ENCODE measurements at places on chromosomes 1 and 21. TPM values are rescaled to one million over a fixed set of nuclear protein-coding genes. Genes with fewer than 3 reads are reported as not detected.

GRCh38 chr1:99675292-99675691 is 29.4 kb downstream of the PALMD start:
- H3K4me1 ChIP-seq, result peaks cover 89% of the 10 kb centered on the region
- peak overlapping the region; percentile 86 for H3K27ac ChIP-seq
- H3K36me3 ChIP-seq, result peaks cover 8% of the 10 kb centered on the region
- DNase-seq, result no peak

DNA sequence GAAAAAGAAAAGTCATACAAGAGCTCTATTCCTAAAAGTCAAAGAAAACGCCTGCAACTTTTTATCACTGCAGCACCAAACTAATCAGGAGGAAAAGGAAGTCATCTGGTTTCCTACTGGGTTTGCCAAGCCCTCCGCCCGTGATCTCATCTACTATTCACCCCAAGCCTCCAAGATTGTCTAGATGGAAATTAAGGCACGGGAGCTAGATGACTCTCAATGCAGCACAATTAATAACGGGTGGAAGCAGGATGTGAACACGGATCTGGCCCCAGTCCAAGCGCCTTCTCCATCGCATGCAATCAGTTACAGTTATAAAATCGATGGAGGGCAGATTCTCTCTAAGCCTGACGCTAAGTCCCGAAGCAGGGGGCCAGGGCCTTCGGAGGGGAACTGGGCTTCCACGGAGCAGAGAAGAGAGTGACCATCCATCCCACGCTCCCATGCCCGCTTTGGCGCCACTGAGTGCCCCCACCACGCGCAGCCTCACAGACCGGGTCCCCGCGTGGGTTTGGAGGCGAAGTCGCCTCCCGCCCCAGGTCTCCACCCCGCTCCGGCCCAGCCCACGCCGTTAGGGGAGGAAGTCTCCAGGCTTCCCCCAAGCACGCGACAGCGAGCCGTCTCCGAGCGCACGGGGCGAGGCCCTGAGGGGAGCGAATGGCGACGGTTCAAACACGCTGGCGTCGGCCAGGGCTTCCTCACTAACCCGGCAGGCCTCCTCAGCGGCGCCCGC is 1.8 kb downstream of the HSF2BP start:
- H3K36me3 ChIP-seq, result no peaks in the 10 kb centered on the region
- DNase-seq, result peak; percentile 61
- H3K4me3 ChIP-seq, result no peak overlapping the region

Gene ELK4
- total RNA-seq, result 39.8 TPM

- H3K27ac ChIP-seq, result no peak overlapping the region
- no peaks in the 10 kb centered on the region for H3K4me1 ChIP-seq
- H3K36me3 ChIP-seq, result no peaks in the 10 kb centered on the region
- H3K27me3 ChIP-seq, result no peaks in the 10 kb centered on the region
- no peak for DNase-seq
These were observed 31.5 kb upstream of the KCNK1 start for GRCh38 chr1:233582439-233582838.

DNA sequence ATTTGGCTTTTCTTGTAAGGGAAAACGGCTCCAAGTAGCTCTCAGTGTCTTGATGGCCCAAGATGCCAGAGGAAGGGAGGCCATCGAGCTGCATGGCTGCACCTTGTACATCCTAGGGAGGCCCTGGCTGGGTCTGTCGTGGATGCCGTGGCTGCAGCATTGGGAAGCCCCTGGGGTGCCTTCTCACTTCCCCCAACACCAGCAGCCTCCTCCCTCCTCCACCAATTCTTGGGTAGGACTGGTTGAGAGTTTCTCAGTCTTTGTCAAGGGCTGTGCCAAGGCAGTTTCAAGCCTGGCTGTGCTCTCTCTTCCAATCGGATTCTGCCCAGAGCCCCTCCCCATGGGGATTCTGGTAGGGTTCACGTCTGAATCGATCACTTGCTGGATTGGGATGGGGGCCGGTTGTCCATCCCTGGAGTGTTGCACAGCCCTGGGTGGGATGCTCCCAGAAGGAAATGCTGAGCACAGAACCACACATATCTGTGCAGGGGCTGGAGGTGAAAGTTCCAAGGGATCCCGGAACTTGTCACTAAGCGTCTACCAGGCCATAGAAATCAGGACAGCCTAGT is 14.0 kb upstream of the SPSB1 start:
- no peaks in the 10 kb centered on the region for H3K36me3 ChIP-seq
- H3K27me3 ChIP-seq, result no peaks in the 10 kb centered on the region
- H3K27ac ChIP-seq, result no peak overlapping the region
- DNase-seq, result no peak
- peaks cover 29% of the 10 kb centered on the region for H3K4me1 ChIP-seq

Gene NTNG1
- total RNA-seq, result 0.27 TPM

GRCh38 chr21:14318578-14318977 is 64.4 kb downstream of the HSPA13 start:
- DNase-seq, result no peak
- no peaks in the 10 kb centered on the region for H3K27me3 ChIP-seq
- no peak overlapping the region for H3K4me3 ChIP-seq
- H3K4me1 ChIP-seq, result no peaks in the 10 kb centered on the region
- no peaks in the 10 kb centered on the region for H3K36me3 ChIP-seq

DNA sequence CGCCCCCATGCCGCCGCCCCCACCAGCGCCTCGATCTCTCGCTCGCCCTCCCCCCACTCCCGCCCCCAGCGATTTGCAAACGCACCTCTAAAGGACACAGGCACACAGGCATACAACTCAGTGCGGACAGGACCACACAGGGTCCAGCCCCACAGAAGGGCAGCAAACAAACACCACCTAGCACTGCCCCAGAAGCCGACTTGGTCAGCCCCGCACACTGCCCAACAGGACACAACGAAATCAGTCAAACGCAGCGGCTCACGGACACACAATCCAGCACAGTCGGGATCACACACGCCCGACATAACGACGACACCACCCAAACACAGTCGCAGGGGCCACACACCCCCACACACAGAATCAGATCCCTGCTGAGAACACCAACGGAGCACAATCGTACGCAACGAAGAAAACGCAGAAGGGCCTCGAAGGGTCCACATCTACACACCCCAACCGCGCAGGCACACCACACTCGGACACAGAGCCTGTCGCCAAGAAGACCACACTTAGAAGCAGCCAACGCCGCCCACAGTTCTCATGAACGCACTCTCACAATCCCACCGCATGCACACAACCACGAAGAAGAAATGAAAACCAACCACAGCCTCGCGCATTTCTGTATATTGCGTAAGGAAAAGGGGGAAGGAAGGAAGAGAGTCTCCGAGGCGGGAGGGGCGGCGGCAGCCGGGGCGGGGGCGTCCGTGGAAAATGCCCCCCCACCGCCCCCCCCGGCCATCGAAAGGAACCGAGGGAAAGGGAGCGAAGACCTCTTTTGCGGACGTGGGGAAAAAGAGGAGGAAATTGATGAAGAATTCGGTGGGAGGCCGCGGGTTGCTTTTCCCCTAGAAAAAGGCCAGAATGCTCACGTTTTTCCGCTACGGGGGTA is 481 bp downstream of the TAL1 start:
- H3K27me3 ChIP-seq, result peaks cover 29% of the 10 kb centered on the region
- DNase-seq, result no peak
- H3K4me3 ChIP-seq, result peak overlapping the region; percentile 62
- peak overlapping the region; percentile 65 for H3K27ac ChIP-seq
- no peaks in the 10 kb centered on the region for H3K36me3 ChIP-seq

DNA sequence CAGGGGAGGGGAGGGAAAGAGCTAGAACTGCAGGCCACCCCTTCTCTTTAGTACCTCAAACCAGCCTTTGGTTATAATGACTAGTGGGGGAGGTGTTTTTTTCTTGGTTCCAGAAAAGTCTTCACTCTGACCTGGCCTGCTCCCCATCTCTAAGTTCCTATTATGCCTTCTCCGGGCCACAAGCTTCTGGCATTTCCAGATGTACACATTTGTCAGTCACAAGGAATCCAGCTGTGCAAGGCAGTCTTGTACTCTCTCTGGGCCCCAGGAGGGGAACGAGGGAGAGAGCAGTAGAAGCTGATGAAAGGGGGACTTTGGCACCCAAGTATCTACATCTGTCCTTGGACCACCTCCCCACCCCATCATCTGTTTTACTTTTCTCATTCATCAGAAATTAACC is 2.7 kb upstream of the FALEC start:
- H3K4me3 ChIP-seq, result no peak overlapping the region
- no peaks in the 10 kb centered on the region for H3K27me3 ChIP-seq
- no peak for DNase-seq

Gene ANGPTL3
- total RNA-seq, result not detected

GRCh38 chr1:66757722-66758240 is 5.5 kb downstream of the DYNLT5 start:
- DNase-seq, result no peak
- peaks cover 8% of the 10 kb centered on the region for H3K4me1 ChIP-seq
- H3K27ac ChIP-seq, result peak overlapping the region; percentile 19
- no peaks in the 10 kb centered on the region for H3K36me3 ChIP-seq

- peak overlapping the region; percentile 61 for H3K27ac ChIP-seq
- no peaks in the 10 kb centered on the region for H3K27me3 ChIP-seq
- no peaks in the 10 kb centered on the region for H3K36me3 ChIP-seq
- peak overlapping the region; percentile 16 for H3K4me3 ChIP-seq
- DNase-seq, result no peak
These were observed 94.9 kb downstream of the DYRK1A start for GRCh38 chr21:37461479-37461878.

Gene MPL
- 0.11 TPM for total RNA-seq

DNA sequence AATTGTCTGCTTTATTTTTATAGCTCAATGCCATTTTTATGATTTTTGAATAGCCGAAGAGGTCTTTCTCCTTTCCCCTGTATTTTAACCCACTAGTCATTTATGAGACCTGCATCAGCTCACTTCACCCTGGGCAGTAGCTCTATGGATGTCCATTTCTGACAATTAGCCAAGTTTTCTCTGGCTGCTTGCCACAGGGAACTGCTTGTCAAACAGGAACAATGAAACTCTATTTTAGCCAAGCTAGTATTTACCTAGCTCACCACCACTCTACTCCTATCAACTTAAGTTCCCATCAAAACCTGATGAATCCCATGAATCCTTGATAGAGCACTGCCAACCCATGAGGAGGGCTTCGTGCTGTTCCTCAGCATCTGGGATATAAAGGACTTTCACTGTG is 406.7 kb downstream of the RWDD3 start:
- H3K4me1 ChIP-seq, result no peaks in the 10 kb centered on the region
- H3K27me3 ChIP-seq, result no peaks in the 10 kb centered on the region
- DNase-seq, result no peak
- H3K36me3 ChIP-seq, result no peaks in the 10 kb centered on the region
- H3K4me3 ChIP-seq, result no peak overlapping the region
- H3K27ac ChIP-seq, result no peak overlapping the region

Gene SH2D1B
- total RNA-seq, result 4.0 TPM

Gene TNFAIP8L2
- total RNA-seq, result 1.3 TPM

GRCh38 chr1:111222308-111223125 is 5.0 kb upstream of the CHI3L2 start:
- DNase-seq, result peak; percentile 73
- no peaks in the 10 kb centered on the region for H3K36me3 ChIP-seq
- no peak overlapping the region for H3K4me3 ChIP-seq
- H3K27me3 ChIP-seq, result no peaks in the 10 kb centered on the region
- no peak overlapping the region for H3K27ac ChIP-seq

DNA sequence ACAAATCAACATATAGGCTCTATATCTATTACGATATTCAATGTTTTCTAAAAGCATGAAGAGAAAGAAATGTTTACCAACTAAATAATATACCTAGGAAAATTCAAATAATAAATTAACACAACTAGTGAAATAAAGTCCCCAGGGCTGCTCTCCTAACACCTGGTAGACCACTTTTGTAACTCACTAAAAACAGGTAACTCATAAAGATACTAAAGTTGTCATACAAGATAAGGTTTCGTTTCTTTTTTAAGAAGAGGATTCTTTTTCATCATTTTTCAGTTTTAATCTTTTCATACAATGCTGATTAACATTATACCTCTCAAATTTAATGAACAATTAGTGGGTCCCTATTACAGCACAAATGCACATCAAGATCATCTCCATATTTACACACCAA is 99.0 kb downstream of the ZZZ3 start:
- H3K4me3 ChIP-seq, result no peak overlapping the region
- peaks cover 4% of the 10 kb centered on the region for H3K4me1 ChIP-seq
- H3K27me3 ChIP-seq, result no peaks in the 10 kb centered on the region
- H3K36me3 ChIP-seq, result no peaks in the 10 kb centered on the region

DNA sequence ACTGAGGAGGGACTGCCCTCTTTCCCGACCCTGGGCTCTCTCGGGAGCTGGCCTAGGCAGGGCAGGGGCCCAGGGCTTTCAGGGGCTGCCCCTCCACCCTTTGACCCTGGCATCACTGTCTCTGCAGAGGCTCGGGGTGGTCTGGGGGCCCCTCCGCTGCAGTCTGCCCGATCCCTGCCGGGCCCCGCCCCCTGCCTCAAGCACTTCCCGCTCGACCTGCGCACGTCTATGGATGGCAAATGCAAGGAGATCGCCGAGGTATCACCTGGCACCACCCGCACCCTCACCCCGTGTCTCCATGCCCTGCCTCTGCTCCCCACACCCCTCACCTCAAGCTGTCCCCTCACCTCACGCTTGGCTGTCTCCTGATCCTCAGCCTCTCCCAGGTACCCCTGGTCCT is 5.5 kb downstream of the AMPD2 start:
- H3K36me3 ChIP-seq, result peaks cover 29% of the 10 kb centered on the region
- no peaks in the 10 kb centered on the region for H3K4me1 ChIP-seq
- H3K27ac ChIP-seq, result no peak overlapping the region
- no peak for DNase-seq
- no peak overlapping the region for H3K4me3 ChIP-seq
